T-helper 1 cell (primary cell): ENCODE measurements at places on chromosomes 2 and 18.

DNA sequence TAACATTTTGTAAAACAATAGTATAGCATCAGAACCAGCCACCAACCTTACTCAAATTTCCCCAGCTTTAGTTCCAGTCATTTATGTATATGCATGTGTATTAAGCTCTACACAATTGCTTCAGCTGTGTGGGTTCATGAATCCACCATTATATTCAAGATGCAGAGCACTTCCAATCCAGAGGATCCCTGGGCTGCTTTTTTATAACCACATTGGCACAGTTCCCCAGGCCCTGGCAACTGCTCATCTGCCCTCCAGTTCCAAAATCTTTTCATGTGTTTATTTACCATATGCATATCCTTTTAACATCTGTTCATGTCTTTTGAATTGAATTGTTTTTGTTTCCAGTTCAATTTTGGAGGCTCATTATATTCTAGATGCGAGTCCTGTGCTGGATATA is 482.9 kb upstream of the HS6ST1 start:
- no peak for DNase-seq

DNA sequence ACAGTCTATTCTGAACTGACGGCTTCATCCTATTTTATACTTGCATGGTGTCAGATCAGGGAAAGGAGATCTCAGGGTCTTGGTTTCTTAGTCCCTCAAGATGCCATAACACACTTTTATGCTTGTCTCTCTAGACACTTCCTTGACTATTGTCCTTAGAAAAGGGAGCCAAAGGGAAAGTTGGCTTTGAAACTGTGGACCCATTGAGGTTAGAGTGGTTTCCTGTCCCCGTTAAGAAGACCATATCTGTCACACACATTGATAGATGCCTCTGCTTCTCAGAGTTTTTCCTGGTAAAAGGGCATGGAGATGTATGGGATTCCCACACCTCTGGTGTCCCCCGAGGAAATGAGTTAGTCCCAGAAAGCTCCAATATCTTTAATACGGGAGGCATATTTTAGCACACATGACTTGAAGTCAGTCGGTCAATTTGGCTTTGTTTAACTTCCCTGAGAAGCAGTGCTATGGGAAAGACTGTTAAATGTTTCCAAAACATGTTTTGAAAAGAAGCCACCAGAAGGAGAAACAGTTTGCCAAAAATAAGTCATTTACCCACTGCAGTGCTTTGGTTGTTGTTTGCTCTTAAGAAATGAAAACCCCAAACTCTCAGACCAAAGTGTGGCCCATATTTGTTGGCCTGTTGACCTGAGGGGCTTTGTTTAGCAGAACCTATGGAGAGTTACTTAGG is 133.4 kb upstream of the CXCR4 start:
- no peak for DNase-seq

- DNase-seq: no peak
Observed at GRCh38 chr2:8576525-8577167, 105.2 kb upstream of the ID2 start.

DNA sequence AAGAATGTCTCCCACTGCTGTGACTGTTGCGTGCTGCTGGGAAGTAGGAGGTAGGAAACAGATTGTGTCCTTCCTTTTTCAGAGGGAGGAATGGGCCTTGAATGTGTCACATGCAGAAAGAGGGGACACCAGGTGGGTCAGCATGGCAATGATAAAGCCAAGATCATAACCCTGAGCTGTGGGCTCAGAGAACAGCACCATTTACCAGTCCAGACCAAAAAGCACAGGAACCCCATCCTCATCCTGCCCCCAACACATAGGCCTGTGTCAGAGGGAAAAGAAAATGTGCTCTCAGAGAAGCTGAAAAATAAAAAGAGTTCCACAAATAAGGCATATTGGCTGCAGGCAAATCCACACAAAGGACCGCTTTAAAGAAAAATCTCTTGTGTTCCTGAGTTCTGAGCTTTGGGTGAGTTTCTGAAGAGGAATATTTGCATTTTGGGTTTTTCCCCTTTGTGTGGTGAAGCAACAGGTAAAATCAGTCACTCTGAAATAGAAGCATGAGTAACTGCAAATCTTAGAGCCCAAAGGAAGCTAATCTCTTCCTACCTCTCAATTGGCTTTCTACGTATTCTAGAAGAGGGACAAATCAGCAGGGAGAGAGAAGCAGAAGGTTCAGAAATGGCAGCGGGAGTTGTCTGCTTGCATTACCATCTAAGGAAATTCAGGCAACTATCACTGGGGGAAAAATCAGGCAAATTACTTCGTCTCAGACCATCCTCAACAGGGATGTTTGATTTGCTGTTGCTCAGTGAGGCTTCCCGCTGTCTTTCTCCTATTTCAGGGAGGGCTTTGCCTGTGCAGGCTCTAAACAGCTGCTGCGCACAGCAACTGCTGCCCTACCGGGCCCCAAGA is 106.8 kb downstream of the BCL11A start:
- no peak for DNase-seq

DNA sequence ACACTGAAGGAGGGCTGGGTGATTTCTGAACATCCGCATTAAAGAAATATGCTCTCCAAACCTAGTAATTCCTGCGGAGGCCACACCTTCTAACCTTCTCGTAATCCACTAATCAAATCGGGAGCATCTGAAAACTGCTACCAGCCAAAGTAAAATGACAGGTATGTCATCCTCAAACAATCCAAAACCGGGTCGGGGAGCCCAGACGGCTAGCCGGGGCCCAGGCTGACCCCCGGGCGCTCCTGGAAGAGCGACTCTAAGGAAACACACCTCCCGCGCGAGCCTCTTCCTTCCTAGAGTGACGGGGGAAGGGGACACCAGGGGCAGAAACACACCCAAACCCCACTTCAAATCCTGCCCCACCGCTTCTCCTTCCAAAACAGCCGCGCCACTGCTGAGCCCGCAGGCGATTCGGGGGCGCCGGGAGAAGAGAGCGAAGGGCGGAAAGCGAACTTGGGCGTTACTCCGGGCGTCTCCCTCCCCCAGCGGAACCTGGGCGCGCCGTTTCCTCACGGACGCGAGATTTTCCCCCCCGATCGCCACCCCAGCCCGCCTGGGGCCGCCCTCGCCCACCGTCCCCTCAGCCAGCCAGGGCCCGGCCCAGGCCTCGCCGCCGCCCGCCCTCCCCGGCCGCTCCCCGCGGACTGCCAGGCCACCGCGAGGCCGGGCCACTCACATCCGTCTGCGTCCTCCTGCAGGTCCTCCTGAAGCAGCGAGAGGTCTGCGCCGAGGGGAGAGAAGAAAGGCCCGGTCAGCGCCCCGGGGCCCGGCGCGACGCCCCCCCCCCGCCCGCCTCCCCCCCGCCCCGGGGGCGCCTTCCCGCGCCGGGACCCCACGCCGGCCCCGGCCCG is 584 bp downstream of the PPP4R1 start:
- DNase-seq: peak; percentile 31

DNA sequence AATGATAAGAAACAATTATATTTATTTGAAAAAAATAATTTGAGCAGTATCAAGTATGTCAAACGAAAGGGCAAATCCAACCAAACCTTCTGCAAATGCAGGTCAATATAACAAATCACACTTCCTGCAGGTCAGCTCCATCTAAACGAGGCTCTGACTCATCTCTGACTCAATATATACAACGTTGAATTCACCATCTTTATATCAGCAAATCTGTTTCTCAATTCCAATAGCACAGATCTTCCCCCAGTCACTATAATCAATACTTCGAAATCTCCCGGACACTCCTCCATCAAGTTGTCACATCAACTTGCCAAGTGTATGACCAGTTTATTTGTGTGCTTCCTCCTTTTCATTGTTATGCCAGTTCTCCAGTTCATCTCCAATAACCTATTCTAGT is 388.9 kb downstream of the ZEB2 start:
- DNase-seq: no peak

GRCh38 chr18:21745231-21745630 is 4.6 kb downstream of the MIB1 start:
- no peak for DNase-seq

DNA sequence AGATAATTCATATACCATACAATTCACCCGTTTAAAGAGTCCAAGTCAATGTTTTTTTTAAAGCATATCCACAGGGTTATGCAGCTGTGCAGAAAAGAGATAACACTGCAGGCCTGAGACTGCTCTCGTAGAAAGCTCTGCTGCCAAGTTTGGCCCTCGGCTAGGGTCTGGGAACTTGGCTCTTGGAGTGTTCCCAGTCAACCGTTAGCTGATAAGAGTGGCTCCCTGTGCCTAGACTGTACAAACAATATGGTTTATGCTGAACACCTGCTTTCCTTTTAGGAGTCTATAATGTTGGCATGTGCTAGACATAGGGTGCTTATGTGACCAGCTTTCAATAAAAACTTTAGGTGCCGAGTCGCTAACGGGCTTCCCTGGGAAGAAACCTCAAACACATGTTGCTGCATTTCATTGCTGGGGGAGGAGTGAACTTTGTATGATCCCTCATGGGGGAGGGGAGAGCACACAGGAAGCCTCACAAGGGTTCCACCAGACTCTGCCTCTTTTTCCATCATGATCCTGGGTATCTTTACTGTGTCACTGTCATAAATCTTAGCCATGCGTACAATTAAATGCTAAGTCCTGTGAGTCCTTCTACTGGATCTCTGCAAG is 34.7 kb downstream of the RFX8 start:
- DNase-seq: no peak

DNA sequence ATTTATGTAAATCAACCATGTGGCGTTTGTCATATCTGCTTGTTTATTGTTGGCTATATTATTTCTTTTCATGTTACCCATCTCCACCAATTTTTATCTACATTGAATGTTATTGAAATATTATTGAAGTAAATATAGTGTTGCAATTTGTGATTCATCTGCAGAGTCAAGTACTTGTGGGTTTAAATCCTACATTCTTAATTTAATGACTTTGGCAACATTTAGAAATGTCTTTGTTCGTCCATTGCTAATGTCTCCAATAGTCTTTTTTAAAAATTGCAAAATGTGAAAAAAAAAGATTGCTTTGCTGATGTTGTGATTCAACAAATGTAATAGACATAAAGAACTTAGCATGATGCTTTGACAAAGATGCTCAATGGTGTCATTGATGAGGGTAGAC is 1572.8 kb upstream of the PIK3C3 start:
- DNase-seq: no peak

GRCh38 chr2:44367591-44367990 is 5.8 kb downstream of the CAMKMT start:
- DNase-seq: no peak

DNA sequence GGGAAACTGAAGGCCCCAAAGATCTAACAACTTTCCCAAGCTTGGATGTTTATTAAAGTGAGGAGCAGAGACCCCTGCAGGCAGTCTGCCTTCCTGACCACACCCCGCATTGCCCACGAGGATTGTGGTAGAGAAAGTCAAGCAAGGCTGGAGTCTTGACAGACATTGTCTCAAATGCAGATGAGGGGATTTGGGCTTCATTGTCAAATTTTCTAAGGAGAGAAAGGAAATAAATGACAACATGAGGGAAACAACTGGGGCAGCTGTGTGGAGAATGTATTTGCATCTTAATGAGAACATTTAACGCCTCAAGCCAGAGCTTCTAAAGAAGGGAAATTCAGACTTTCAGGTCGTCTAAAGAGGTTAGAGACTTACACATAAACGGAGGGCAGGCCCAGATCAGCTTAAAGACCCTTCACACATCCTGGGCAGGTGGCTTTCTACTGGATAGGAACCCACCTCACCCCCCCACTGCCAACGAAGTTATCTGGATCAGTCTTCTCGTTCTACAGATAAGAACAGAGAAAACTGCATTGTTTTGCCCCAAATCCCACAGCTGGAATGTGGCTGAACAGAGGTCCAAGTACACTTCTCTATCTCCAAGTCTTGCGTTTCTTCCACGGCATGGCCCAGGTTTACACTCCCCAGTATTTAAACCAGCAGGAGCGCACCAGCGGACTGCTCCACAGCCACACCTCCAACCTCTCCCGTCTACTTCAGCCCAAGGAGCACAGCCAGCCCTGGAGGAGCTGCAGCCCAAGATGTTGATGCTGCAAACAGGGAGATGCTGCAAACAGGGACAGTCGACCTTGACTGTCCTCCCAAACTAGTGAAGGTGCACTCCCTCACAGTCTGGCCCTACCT is 16.2 kb upstream of the SCG2 start:
- no peak for DNase-seq

DNA sequence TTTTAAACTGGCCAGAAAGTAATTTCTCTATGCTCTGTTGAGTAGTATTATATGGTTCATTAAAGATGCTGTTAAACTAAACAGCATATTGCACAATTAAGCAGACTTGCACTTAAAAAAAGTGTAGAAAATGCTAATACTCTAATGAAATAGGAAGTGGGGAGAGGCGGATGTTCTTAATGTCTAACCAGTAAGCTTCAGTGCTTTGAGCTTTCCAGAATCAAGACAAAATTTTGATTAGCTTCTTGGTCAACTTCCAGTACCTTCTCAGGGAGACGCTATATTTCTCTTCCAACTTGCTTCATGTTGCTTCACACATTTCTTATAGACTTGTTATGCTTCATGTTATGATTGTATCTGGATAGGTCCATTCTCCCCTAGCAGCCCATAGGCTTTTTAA is 89.1 kb downstream of the MAP2 start:
- no peak for DNase-seq

DNA sequence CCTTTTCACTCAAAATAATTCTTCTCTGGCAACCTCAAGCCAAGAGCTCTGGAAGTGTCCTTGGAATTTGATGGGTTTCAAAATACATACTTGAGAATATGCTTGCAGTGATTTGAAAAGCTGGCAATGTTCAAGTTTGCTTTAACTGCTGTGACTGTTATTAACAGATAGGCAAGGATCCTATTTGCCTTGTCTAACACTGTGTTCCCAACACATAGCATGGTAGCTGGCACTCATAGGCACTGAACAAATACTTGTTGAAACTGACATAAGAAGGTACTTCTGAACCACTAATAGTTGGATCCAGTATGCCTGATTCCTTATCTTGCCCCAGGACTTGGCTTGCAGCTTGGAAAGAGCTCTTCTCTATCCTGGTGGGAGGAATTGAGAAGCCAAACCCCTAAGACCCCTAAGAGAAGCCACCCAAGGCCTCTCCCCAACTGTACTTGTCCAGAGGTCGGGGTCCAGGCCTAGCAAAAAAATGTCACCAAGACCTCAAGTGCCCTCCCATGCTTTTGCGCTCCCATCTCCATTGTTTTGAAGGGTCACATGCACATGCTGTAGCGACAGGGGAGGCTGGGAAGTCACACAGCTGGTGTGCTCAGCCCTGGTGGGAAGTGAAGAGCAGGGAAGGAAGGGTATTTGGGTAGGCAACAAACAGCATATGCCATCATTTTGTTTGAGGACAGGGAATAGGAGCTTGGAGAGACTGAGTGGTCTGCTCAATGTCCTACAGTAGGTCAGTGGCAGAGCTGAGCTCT is 118.4 kb upstream of the HAAO start:
- DNase-seq: no peak

- DNase-seq: no peak
Observed at GRCh38 chr18:54975598-54975997, 16.3 kb upstream of the CCDC68 start.

- DNase-seq: no peak
Observed at GRCh38 chr2:64992218-64992617, 3.0 kb downstream of the SLC1A4 start.

DNA sequence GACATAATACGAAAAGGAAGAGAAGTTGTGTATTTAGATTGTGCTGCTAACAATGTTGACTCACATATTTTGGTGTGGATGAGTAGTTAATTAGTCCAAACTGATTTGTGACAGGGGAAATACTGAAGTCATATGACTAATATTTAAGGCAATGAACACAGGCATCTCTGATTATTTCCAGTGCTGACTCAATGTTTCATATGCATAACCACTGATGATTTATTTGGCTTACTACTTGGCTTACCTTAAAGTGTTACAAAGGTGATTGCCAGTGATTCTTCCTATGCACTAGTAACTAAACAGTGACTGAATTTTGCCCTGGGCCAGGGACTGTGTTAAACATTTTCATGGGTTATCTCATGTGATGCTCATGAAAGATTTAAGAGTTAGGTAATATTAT is 722.6 kb downstream of the METTL4 start:
- DNase-seq: no peak

GRCh38 chr2:23411752-23412431 is 26.9 kb downstream of the KLHL29 start:
- no peak for DNase-seq
